Pancreas (tissue), 10 donors: ENCODE measurements at places on chromosomes 11 and 22. TPM values are rescaled to one million over a fixed set of nuclear protein-coding genes. Genes with fewer than 3 reads are reported as not detected.

DNA sequence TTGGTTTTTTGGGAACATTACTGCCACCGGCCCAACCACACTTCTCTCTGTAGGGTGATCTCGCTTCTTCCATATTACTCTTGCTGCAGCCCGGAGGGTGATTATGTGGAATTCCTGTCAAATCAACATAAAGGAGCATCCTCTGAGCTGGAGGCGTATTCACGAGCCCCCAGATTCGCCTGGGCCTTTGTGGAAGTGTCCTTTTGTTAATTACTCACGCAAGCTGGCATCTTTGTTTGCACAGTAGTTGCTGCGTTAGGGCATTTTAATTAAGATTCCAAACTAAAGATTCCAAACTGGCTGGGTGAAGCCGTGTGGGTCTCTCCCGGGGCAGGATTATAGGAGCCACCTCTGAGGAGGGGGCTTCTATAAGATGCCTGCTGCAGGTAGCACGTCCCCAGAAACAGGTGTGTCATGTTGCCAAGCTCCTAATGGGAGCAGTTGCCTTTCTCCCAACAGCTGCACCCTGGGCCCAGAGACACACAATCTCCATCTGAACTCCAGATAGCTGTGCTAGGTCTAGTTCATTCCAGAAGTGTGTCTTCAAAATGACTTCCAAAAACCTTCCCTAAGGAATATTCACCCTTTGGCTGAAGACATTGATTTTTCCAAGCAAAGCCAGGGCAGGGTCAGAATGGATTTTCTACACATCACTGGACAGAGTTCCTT is 40.9 kb downstream of the SHISAL1 start:
- DNase-seq: no peak

GRCh38 chr11:128021349-128022006 is 565.9 kb downstream of the ETS1 start:
- no peak for DNase-seq

DNA sequence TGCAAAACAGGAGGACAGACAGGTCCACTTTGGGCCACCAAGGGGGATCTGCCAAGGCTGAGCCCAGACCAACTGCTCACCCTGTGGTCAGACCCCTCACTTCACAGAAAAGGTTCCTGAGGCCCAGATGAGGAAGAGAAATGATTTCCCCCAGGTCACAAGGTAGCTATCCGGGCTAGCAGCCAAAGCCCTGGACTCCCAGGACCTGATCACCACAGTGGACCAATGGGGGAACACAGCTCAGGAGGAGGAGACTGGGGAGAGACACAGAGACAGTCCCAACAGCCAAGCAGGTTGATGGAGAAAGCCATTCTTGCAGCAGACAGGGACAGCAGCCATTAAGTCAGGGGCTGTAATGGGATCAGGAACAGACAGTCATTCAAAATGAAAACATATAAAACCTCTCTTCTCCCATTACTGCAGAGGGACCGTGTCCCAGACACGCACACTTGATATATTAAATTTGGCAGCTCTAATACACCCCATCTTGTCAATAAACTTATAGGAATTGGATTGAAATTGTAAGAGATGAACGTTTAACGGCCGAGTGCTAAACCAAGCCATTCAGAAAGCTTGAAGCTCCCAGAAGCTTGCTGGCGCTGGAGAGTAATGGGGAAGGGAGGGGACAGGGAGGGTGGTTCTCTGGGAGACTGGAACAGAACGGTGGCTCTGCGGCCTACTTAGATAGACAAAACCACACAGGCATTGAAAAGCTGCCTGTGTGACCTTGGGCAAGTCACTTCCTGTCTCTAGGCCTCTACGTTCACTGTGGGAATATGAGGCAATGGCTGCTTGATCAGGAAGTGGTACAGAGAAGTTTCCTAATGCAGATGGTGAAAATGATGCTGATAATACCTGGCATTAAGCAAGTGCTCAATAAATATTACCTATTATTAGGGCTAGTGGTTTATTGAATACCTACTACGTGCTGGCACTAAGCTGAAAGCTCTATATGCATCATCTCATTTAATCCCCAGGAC is 16.0 kb downstream of the ZMAT5 start:
- DNase-seq: no peak

DNA sequence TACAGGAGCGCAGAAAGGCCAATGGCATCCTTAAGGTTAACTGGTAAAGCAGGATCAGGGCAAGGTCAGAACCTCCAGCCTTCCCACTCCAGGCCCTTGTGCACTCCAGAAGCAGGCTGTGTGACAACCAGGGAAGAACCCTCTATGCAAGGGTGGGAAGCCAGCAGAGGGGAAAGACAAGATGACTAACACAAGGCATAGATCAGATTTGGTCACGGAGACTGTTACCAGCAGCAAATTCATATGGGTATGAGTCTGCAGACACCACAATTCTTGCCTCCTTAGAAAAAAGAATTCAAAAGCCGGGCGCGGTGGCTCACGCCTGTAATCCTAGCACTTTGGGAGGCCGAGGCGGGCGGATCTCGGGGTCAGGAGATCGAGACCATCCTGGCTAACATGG is 39.8 kb upstream of the MTNR1B start:
- DNase-seq: no peak

- DNase-seq: no peak
Measured at GRCh38 chr11:71211631-71212030, 40.7 kb downstream of the SHANK2 start.

- no peak for DNase-seq
Measured at GRCh38 chr11:83047515-83048225, 24.0 kb downstream of the RAB30 start.

DNA sequence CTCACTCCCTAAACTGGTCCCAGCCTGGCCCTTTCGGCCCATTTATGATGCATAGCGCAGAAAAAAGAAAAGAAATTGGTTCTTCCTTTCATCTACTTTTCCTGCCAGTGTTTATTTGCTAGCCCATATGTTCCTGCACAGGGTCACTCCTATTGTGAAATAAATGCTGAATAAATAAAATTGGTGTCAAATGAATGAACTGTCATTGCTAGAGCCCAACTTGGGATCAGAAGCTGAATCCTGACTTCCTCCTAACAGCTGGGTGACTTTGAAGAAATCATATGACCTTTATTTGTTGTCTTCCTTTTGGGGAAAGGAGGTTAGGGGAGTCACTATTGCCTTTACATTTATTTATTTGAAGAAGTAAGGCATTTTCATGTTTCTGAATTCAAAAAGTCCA is 92.0 kb downstream of the PRR5L start:
- no peak for DNase-seq

GRCh38 chr22:37752189-37753087 is 55.3 kb upstream of the GCAT start:
- DNase-seq: peak; percentile 91

DNA sequence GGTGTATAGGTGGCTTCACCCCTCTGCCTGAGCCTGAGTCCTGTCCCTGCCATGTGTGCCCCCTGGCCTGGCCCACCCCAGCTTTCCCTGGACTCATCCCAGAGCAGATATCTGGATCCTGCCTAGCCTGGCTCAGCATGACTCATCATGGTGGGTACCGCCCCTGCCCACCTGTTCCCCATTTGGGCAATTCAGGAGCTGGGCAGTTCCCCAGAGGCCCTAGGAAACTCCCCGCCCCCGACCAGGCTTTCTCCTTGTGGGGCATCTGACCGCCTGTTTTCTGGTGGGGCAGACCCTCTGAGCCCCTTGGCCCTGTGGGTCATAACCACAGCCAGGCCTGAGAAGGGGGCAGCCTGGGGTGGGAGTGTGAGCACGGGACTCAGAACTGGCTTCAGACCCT is 4.4 kb downstream of the TSPO start:
- DNase-seq: no peak

DNA sequence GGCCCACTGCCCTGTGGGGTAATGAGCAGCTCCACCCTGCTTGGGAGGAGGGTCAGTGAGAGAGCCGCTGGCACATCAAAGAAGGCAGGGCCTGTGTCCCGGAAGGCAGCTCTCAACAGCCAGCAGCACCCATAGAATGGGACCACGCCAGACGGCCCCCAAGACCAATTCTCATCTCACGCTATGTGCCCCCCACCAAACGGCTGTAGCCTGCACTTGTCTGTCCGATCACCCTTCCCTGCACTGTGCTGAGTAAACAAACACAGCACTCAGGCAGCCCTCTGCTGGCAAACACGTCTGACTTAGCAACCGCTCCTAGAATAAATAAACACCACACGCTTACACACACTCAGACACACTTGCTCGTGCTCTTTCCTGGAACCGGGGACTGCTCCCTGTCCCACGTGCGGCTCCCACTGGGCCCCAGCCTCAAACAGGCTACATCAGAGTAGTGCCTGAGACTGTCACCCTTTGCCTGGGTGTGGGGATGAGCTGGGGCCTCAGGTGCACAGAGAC is 53.2 kb upstream of the CDON start:
- peak; percentile 86 for DNase-seq

- no peak for DNase-seq
Measured at GRCh38 chr11:113137713-113138529, 176.5 kb upstream of the TTC12 start.

- no peak for DNase-seq
Measured at GRCh38 chr11:72553706-72554105, 119.4 kb upstream of the CLPB start.

- DNase-seq: no peak
Measured at GRCh38 chr11:67691149-67691548, 16.7 kb upstream of the ALDH3B2 start.

- no peak for DNase-seq
Measured at GRCh38 chr11:79617561-79617960, 176.7 kb upstream of the TENM4 start.

- peak; percentile 90 for DNase-seq
Measured at GRCh38 chr11:64687204-64687603, 35.8 kb downstream of the NRXN2 start.

- no peak for DNase-seq
Measured at GRCh38 chr11:107719557-107720302, 7.9 kb upstream of the SLN start.

DNA sequence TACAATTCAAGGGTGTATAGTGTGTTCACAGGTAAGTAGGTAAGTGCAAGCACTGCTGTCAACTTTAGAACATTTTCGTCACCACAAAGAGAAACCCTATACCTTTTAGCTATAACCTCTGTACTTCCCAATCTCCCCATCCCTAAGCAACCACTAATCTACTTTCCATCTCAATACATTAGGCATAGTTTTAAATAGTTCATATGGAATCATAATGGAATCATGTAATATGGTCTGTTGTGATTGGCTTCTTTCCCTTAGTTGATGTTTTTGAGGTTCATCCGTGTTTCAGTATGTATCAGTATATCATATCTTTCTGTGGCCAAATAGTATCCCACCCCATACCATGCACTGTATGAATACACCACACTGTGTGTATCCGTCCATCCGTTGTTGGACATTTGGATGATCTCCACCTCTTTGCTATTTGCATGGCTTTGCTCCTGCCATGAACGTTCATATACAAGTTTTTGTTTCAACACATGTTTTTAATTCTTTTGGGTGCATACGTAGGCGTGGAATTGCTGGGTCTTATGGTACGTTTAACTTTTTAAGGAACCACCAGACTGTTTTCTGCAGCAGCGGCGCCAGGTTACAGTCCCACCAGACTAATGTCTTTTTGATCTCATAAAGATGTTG is 27.7 kb upstream of the OPCML start:
- no peak for DNase-seq

GRCh38 chr11:98600786-98601773 is 419.7 kb upstream of the CNTN5 start:
- no peak for DNase-seq

GRCh38 chr11:113199866-113200265 is 114.5 kb upstream of the TTC12 start:
- DNase-seq: no peak

DNA sequence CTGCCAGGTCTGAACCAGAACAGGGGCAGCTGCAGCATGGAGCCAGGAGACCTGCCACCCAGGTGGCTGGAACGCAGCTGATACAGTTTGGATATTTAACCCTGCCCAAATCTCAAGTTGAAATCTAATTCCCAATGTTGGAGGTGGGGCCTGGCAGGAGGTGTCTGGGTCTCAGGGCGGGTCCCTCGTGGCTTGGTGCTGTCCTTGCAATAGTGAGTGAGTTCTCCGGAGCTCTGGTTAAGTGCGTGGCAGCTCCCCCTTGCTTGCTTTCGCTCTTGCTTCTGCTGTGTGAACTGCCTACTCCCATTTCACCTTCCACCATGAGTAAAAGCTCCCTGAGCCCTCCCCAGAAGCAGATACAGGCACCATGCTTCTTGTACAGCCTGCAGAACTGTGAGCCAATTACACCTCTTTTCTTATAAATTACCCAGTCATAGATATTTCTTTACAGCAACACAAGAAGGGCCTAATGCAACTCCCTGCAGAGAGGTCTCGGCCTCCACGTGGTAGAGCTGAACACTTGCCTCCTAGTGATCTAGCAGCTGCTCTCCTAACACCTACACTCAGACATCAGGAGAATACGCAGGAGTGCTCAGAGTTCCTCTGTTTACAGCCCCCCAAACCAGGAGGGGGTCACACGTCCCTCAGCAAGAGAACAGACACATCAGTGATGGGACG is 203.7 kb downstream of the CTTN start:
- no peak for DNase-seq

DNA sequence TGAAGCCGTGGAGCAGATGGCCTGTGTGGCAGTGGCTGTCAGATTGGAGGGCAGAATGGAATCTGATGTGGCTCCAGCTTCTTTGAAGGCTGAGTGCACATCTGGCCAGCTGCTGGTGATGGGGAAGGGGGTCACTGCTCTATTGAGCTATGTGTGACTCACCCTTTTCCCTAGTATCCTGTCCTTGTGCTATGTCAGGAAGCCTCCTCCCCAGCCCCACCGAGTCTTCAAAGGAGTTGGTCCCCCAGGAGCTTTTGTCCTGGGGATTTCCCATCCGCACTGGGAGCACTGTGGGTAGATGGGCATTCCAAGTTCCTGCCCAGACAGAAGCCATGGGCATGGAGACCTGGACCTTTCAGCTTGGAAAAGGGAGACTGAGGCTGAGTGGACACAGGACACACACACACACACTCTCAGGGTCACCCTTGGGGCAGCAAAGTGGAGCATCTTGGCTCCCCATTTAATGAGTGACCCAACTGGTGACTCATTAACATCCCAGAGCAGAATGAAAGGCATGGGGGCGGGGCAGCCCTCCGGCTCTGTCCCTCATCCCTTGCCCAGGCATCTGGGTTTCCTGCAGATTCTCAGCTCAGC is 3.3 kb downstream of the SERPINH1 start:
- no peak for DNase-seq

GRCh38 chr11:118438314-118438931 is 2.1 kb downstream of the KMT2A start:
- peak; percentile 23 for DNase-seq

- DNase-seq: no peak
Measured at GRCh38 chr11:18243783-18244362, 4.6 kb downstream of the SAA2 start.

- DNase-seq: no peak
Measured at GRCh38 chr22:36863979-36864378, 3.2 kb downstream of the NCF4 start.

GRCh38 chr11:8871171-8871775 is 39.7 kb upstream of the AKIP1 start:
- peak; percentile 67 for DNase-seq

Gene STX3
- total RNA-seq: 15.2 TPM

Gene APOL5
- total RNA-seq: not detected

Gene GGT5
- 2.3 TPM for total RNA-seq

Gene IGF2
- total RNA-seq: 6.3 TPM

Gene VSIG2
- 1.3 TPM for total RNA-seq

Gene TCN1
- total RNA-seq: 14.2 TPM

Gene MRGPRE
- 0.16 TPM for total RNA-seq

Gene NDUFV1
- total RNA-seq: 113 TPM

Gene SMC1B
- not detected for total RNA-seq

Gene RRM1
- total RNA-seq: 23.9 TPM

Gene CBLIF
- not detected for total RNA-seq

Gene KRTAP5-7
- total RNA-seq: not detected

Gene USP2
- total RNA-seq: 8.6 TPM

Gene RNH1
- 63.7 TPM for total RNA-seq

Gene CARNS1
- 0.58 TPM for total RNA-seq
